ENCODE measurements at places on chromosomes 4 and X. TPM values are rescaled to one million over a fixed set of nuclear protein-coding genes. Genes with fewer than 3 reads are reported as not detected.

- H3K4me3 ChIP-seq = no peak overlapping the region
- H3K27ac ChIP-seq = no peak overlapping the region
- no peaks in the 10 kb centered on the region for H3K4me1 ChIP-seq
Measured at GRCh38 chr4:179114615-179115014, 1672.4 kb upstream of the AGA start.

GRCh38 chrX:8864161-8864560 is 63.0 kb upstream of the FAM9A start:
- H3K27me3 ChIP-seq = peaks cover 5% of the 10 kb centered on the region
- H3K27ac ChIP-seq = no peak overlapping the region
- no peak for DNase-seq
- no peaks in the 10 kb centered on the region for H3K36me3 ChIP-seq
- H3K4me3 ChIP-seq = no peak overlapping the region

DNA sequence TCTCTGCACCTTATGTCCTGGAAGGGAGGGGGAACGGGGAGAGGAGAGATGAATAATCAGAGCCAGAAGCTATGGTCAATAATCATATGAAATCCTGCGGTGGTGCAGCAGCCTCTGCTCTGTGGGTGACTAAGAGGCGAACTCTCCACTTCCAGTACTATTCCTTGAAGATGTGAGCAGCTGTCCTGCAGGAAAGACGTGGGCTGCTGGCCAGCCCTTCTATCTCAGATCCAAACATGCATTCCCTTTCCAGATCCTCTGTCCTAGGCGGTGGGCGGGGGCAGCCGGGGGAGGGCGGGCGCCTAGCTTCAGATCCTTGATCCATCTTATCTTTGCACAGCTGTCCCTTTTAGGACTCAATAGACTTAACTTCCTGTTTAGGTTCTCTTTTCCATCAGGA is 34.5 kb downstream of the SPINK2 start:
- H3K4me1 ChIP-seq = no peaks in the 10 kb centered on the region
- H3K36me3 ChIP-seq = no peaks in the 10 kb centered on the region
- DNase-seq = no peak
- peaks cover 3% of the 10 kb centered on the region for H3K27me3 ChIP-seq

- H3K4me1 ChIP-seq = peaks cover 15% of the 10 kb centered on the region
- no peak overlapping the region for H3K4me3 ChIP-seq
- peaks cover 29% of the 10 kb centered on the region for H3K36me3 ChIP-seq
Measured at GRCh38 chrX:149531599-149531998, 9.2 kb upstream of the EOLA1 start.

DNA sequence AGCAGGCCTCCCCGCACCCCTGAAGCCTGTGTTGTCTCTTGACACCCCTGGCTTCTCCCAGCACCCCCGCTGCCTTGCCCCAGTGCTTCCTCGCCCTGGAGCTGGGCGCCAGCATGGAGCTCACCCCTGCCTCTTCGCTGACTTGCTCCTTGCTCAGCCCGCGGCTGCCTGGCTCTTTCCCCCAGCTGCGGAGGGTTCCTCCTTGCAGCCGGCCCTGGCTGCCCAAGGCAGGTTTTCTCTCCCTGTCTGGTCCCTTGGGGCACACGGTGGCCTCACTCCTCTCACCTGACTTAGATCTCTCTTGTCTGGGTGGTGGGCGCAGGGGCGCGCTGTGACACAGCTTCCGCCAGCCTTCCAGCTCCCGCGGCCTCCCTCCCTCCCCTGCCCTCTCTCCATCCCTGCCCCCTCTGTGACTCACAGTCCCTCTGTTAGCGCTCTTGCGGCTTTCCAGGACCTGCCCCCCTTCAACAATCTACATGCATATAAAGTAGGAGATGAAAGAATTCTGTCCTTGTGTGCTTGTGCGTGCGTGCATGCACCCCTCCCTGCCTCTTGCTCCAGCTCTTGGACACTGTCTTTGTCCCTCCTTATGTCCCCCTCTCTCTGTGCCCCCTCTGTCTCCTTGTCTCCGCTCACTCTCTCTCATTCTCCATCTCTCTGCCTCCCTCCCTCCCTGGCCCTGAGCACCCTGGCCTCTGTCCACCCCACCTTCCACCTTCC is 2.2 kb downstream of the PLXNB3 start:
- H3K36me3 ChIP-seq = no peaks in the 10 kb centered on the region
- no peak overlapping the region for H3K27ac ChIP-seq
- H3K4me3 ChIP-seq = no peak overlapping the region
- no peak for DNase-seq
- peaks cover 5% of the 10 kb centered on the region for H3K4me1 ChIP-seq

- no peaks in the 10 kb centered on the region for H3K36me3 ChIP-seq
- no peak overlapping the region for H3K27ac ChIP-seq
- H3K4me3 ChIP-seq = no peak overlapping the region
Measured at GRCh38 chr4:7358100-7358735, 76.5 kb downstream of the PSAPL1 start.

Gene LRP2BP
- 0.47 TPM for total RNA-seq

Gene ENPEP
- 0.03 TPM for total RNA-seq

Gene ZNF185
- total RNA-seq = 0.54 TPM

DNA sequence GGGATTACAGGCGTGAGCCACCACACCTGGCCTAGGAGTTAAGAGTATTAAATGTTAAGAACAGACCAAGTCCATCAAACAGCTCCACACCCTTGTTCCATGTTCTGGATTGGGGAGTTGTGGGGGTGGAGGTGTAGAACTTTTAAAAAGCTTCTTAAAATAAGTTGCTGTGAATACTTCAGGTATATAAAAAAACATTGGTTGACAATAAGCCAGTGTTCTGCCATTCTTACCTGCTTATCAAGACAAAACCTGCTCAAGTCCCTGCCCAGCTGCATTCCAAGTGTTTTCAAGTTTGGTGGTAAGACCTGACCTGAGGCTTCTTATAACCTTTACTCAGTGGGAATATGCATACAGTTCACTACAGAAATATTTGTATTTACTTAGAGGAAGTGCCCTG is 6.4 kb downstream of the RBM3 start:
- H3K27me3 ChIP-seq = no peaks in the 10 kb centered on the region
- no peak overlapping the region for H3K4me3 ChIP-seq
- DNase-seq = no peak
- H3K4me1 ChIP-seq = peaks cover 11% of the 10 kb centered on the region
- peaks cover 27% of the 10 kb centered on the region for H3K36me3 ChIP-seq

Gene PNCK
- 0.15 TPM for total RNA-seq

DNA sequence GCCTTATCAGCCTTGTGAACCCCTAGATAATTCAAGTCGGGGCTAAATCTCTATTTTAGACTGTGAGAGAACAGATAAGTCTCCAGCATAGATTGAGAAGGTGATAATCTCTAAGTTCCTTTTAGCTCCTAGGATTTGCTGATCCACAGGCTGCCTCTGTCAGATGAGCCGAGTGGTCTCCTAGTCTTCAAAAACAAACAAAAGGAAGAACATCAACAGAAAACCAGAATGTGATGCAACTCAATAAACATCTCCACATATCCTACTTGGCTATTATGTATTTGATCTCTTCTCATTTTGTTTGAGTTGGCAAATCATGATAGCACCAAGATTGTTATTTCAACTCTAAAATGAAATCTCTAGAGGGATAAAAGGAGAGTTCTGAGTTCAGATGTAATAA is 88.4 kb upstream of the SLC7A11 start:
- H3K27me3 ChIP-seq = no peaks in the 10 kb centered on the region
- no peaks in the 10 kb centered on the region for H3K4me1 ChIP-seq
- no peaks in the 10 kb centered on the region for H3K36me3 ChIP-seq

- H3K27ac ChIP-seq = no peak overlapping the region
- H3K36me3 ChIP-seq = no peaks in the 10 kb centered on the region
- DNase-seq = peak; percentile 29
Measured at GRCh38 chr4:7101692-7102515, 34.0 kb upstream of the GRPEL1 start.

Gene DGAT2L6
- not detected for total RNA-seq

DNA sequence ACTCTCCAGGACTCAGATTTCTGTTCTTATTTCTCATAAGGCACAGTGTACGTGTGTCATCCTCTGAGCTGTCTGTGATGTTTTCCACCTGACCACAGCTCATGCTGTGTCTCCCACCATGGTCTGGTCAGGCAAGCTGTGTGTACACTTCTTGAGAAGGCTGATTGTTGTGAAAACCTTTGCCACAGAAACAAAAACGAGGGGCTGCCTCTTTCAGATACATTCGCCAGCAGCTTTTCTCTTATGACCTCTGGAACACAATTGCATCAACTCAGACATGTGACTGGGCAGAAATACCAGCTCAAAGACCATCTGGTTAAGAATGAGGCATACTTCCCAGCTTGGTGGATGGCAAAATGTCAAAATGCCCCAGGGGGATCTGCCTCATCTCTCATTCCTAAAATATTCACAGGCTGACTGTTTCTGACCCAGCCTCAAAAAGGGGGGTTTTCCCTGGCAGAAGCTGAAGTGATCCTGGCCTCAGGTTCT is 46.1 kb downstream of the PGRMC2 start:
- H3K4me1 ChIP-seq = no peaks in the 10 kb centered on the region
- no peak overlapping the region for H3K4me3 ChIP-seq
- H3K27ac ChIP-seq = no peak overlapping the region
- H3K27me3 ChIP-seq = peaks cover 3% of the 10 kb centered on the region
- no peak for DNase-seq
- no peaks in the 10 kb centered on the region for H3K36me3 ChIP-seq

Gene VEGFC
- not detected for total RNA-seq

Gene TCP11X2
- total RNA-seq = not detected

GRCh38 chr4:20019310-20020015 is 232.2 kb upstream of the SLIT2 start:
- no peaks in the 10 kb centered on the region for H3K36me3 ChIP-seq
- H3K27ac ChIP-seq = no peak overlapping the region
- H3K27me3 ChIP-seq = no peaks in the 10 kb centered on the region
- DNase-seq = no peak
- no peak overlapping the region for H3K4me3 ChIP-seq

- no peaks in the 10 kb centered on the region for H3K27me3 ChIP-seq
- no peak overlapping the region for H3K4me3 ChIP-seq
- no peaks in the 10 kb centered on the region for H3K36me3 ChIP-seq
- DNase-seq = no peak
Measured at GRCh38 chr4:43990963-43991362, 457.6 kb downstream of the KCTD8 start.

GRCh38 chr4:13233755-13234154 is 250.4 kb downstream of the RAB28 start:
- no peak for DNase-seq
- H3K4me3 ChIP-seq = no peak overlapping the region
- H3K27ac ChIP-seq = no peak overlapping the region
- no peaks in the 10 kb centered on the region for H3K4me1 ChIP-seq

Gene CFAP99
- not detected for total RNA-seq

Measured in activated T-helper 1 cell treated with anti-CD3 and anti-CD28 coated beads, Interleukin-12 subunit alpha, Interleukin-12 subunit beta, Interleukin-2, Interleukin-4 antibody, amounts not matched to agents 30 ng/mL and 10 ng/mL and 1 ng/mL, durations not matched to agents 14 hours and 24 hours and 36 hours (primary cell).